ENCODE measurements at places on chromosomes 3 and 15.
A peak's percentile ranks its signal among the peaks of the same experiment; 100 is the strongest.

- no peak for DNase-seq
These were observed 13.3 kb downstream of the SH2D7 start for GRCh38 chr15:78105476-78106241.

DNA sequence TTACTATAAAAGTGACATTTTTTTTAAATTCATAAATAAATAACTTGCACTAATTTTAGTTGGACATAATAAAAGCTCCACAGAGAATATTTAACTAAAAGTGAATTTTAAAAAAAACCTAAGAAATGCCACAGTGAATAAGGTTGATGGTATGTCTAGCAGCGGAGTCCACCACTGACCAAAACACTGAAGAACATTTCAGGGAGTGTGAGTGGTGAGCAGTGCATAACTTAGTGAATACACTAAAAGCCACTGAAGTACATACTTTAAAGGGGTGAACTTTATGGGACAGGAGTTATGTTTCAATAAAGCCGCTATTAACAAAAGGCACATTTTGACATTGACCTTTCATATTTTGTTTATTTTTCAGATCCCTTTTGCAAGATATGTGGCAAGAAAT, 32.3 kb downstream of the SRP14 start:
- no peak for DNase-seq

- DNase-seq: no peak
These were observed 229.2 kb downstream of the CDIN1 start for GRCh38 chr15:36808411-36809160.

- DNase-seq: no peak
These were observed 20.5 kb downstream of the B4GALT4 start for GRCh38 chr3:119220198-119220597.

DNA sequence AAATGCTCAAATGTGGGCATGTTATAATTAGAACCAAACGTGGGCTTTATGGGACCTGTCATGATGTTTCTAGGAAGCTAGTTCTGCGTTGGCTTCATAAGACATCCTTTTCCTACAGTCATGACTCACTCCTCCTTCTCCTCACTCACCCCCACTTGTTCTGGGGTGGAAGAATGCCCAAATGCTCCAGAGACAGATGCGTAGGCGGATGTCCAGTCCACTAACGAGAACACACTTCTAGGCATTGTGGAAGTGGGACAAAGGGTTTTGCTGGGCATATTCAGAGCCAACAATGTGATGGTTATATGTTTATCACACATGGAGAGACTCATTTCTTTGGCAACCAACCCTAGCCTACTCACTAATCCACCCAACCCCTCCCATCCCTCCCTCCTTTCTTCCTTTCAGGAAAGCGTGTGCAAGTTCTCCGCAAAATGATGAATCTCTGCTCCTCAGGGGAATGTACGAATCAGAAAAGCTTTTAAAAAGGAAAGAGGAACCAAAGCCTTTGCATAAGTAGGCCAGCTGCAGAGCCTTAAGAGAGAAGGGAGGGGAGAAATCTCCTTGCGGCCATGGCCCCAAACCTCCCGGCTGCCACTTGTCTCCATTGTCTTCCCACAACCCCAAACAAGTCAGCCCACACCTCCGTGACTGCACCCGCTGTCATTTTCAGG, 123.0 kb upstream of the SPRED1 start:
- DNase-seq: peak; percentile 93

DNA sequence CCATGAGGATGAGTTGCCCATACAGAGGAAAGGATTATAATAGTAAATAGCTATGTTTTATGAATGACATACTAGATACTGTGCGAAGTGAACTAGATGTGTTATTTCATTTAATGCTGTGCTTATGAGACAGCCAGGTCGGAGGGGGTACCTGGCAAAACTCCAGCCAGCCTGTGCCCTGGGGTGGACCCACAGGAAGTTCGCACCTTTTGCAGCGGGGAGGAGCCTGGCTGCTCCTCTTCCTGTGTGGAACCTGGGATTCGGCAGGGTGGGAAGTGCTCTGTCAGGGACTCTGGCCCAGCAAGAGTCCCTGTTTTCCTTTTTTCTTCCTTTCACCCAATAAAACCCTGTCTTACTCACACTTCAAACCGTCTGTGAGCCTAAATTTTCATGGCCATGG, 452.2 kb downstream of the IL5RA start:
- no peak for DNase-seq
